ENCODE measurements at places on chromosomes 11 and 22.

GRCh38 chr22:47421846-47422245, 659.4 kb downstream of the TBC1D22A start:
- no peak for DNase-seq

GRCh38 chr11:48013269-48013901, 33.0 kb downstream of the PTPRJ start:
- DNase-seq = no peak

- DNase-seq = no peak
Observed at GRCh38 chr11:1333860-1334259, 24.4 kb upstream of the TOLLIP start.

- DNase-seq = no peak
Observed at GRCh38 chr22:22058633-22059290, 76.2 kb upstream of the TOP3B start.

GRCh38 chr11:118334745-118335144, 7.8 kb downstream of the CD3D start:
- no peak for DNase-seq

DNA sequence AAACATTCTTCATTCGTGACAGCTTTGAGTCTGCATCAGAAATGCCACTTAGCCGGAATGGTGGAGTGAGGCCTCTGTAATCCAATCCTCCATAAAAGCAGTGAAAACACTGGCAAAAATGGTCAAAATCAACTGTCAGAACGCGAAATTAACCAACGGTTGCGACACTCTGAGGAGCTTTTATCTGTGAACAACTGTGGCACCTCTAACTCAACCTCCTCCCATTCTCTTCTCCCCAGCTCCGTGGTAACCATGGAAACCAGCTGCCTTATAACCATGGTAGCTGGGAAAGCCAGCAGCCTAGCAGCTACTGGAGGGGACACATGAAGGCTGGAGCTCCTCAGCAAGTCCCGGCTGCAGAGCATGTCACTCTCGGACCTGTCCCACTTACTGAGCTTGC, 20.3 kb downstream of the AP2A2 start:
- DNase-seq = no peak

GRCh38 chr11:75301131-75301530, 50.3 kb downstream of the ARRB1 start:
- no peak for DNase-seq

GRCh38 chr11:116085031-116085635, 580.9 kb upstream of the CADM1 start:
- DNase-seq = no peak

DNA sequence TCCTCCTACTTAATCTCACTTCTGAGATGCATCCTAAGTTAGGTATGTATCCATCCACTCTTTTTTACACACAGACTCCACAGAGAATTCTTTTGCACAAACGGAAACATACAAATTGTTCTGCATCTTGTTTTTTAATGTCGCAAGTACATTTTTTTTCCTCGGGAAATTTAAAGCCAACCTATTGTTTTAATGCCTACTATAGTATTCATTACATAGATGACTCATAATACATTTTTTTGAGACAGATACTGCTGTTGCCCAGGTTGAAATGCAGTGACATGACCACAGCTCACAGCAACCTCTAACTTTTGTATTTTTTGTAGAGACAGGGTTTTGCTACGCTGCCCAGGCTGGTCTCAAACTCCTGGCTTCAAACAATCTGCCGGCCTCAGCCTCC, 90.8 kb upstream of the TMEM45B start:
- no peak for DNase-seq

DNA sequence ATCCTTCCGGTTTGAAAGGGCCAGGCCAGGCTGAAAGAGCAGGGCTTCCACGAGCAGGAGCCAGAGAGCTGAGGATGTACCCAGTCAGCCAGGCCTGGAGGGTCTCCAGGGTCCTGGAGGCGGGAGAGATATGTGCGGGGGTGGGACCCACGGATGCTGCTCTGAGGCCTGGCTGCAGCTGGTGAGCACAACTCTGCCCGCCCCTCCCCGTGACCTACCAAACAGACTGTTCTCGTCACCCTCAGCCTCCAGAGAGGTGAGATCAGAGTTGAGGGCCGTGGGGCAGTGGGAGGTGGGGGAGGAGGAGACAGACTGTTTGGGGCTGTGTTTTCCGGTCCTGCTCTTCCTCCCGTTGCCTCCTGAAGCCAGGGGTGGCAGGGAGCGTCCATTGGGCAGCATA, 42.2 kb downstream of the TRIOBP start:
- no peak for DNase-seq

- no peak for DNase-seq
Observed at GRCh38 chr11:6498121-6498520, 1.0 kb downstream of the DNHD1 start.

DNA sequence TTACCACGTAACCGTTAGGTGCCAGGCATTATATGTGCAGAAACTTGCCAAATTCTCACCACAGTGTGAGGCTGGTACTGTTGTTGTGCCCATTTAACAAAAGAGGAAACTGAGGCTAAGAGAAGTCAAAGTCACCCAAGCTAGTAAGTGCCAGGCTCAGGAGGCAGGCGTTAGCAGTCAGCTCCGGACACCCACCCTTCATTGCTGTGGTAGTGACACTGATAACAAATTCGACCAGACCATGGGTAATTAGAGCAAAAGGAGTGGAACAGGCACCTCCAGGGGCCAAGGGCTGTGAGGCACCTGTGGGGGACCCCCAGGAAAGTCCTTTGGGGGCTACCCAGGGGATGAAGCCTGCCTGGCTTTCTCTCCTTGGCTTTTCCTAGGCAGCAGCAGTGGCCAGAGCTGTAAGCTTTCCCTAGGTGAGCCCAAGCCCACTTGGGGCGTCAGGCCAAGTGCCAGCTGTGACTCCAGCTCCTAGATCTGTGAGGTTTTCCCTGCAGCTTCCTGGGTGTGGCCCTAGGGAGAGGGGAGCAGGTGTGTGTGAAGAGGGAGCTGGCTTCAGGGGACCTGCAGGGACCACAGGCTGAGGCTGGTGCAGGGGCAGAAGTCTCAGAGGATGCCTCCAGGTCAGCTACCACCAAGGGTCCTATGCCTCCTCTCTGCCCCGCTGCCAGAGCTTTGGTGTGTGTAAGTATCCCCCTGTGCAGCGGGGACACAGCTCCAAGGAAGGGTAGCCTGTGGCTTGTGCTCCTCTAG, 19.7 kb upstream of the ALX4 start:
- DNase-seq = no peak
